ENCODE measurements at places on chromosomes 6 and 20.

DNA sequence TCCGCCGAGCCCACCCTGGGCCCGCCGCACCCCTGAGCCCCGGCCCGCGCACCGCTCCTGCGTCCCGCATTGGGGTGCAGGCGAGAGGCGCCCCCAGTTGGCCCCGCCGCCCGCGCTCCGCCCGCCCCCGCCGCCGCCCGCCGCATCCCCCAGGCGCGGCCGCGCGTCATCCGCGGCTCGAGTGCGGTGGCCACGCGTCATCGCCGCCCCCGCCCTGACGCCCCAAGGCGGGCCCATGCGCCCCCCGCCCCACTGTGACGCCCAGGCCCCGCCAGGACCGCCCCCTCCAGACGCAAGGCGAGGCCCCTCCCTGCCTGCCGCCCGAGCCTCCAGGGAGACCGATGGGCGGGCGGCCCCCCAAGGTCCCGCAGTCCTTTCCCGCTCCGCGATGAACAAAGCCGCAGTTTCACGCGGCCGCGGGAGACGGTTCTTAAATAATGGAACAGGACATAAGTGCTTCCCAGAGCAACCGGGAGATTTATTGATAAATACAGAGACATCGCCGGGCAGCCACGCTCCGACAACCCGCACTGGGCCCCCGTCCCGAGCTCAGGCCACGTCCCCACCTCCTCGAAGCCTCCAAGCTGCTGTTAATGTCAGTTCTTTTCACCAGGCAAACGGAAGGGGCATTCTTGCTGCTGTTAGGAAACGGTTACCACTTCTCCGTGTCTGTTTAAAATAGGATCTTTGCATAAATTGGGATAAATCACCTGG lies at the start of gene ANKRD60:
TSS of gene ANKRD60 (minus strand) at position 170 of the 714 bp plus-strand sequence. CDS start at position 170, 0 bp downstream.
- peak; percentile 65 for DNase-seq

- no peak for DNase-seq
These were observed 36.1 kb downstream of the PREX1 start for GRCh38 chr20:48791666-48792071.

- no peak for DNase-seq
These were observed 74.8 kb upstream of the TPD52L1 start for GRCh38 chr6:125078602-125079321.

DNA sequence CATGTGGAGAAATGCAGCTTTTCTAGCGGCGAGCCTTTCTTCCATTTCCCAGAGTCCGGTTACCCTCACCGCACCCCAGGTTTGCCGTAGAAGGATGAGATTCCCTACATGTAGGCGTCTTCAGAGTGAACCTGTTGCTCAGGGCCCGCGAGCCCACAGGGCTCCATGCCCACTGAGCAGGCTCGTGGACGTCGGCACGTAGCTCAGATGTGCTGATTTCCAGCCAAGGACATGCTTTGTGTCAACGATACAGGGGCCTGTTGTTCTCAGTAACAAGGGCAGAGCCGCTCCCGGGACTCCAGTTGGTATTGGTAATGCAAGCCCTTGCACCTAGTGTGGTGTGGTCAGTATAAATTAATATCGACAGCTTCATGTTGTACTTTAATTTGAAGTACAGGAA lies 159.6 kb downstream of the MTHFD1L start:
- no peak for DNase-seq

GRCh38 chr6:140204154-140204553 lies 829.7 kb upstream of the CITED2 start:
- DNase-seq = no peak

Data from brain microvascular endothelial cell (primary cell).